ENCODE measurements at places on chromosomes 7 and 10. TPM values are rescaled to one million over a fixed set of nuclear protein-coding genes. Genes with fewer than 3 reads are reported as not detected.
A peak's percentile ranks its signal among the peaks of the same experiment; 100 is the strongest.

Gene CDNF
- total RNA-seq = 10.0 TPM

Gene SLC26A4
- 0.43 TPM for total RNA-seq

Gene SRRT
- 291 TPM for total RNA-seq

Gene CXCL12
- total RNA-seq = 9.8 TPM

Gene EIF3A
- 91.2 TPM for total RNA-seq

Gene LIPM
- total RNA-seq = not detected

Gene MINDY4
- 47.6 TPM for total RNA-seq

GRCh38 chr10:14468726-14469125 lies 138.0 kb upstream of the FRMD4A start:
- H3K4me1 ChIP-seq = no peaks in the 10 kb centered on the region
- no peak overlapping the region for H3K4me3 ChIP-seq
- no peaks in the 10 kb centered on the region for H3K27me3 ChIP-seq
- no peak for DNase-seq

DNA sequence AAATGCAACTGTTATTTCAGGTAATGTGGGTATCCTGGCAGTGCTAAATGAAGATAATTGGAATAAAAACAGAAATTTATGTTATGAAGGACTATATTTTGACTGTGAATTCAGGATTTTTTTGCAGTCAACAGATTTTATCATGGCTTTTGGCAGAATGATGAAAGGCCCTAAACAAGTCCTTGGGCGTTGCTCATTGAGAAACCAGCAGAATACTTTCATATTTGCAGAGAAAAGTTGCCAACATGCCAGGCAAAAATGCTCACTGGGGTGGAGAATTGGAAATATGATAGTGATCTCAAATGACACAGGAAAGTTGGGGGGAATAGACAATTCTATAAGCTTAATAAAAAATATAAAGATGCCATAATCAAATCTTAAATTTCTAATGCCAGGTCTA lies 121.1 kb downstream of the GPR85 start:
- H3K4me1 ChIP-seq = no peaks in the 10 kb centered on the region
- H3K4me3 ChIP-seq = no peak overlapping the region
- no peaks in the 10 kb centered on the region for H3K36me3 ChIP-seq
- H3K27me3 ChIP-seq = no peaks in the 10 kb centered on the region
- no peak for DNase-seq

DNA sequence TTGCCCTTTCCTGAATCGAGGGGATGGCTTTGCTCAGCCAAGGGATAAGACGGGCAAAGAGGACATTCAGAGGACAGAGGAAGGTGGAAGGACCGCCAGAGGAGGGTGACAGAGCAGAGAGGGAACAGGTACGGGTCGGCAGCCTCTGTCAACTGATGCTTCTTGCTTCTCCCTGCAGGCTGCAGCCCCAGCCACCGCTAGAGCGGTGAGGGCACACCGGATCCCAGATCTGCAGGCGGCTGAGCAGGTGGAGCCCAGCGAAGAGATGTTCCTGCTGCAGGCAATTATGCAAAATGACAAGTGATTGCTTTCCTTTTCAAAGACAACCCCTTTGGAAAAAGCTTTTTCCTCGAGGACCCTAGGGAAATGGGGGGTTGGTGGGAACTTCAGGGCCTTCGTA lies 181.9 kb upstream of the ANKRD30A start:
- H3K4me1 ChIP-seq = no peaks in the 10 kb centered on the region
- H3K36me3 ChIP-seq = no peaks in the 10 kb centered on the region
- no peaks in the 10 kb centered on the region for H3K27me3 ChIP-seq
- H3K27ac ChIP-seq = no peak overlapping the region
- peak overlapping the region; percentile 20 for H3K4me3 ChIP-seq

DNA sequence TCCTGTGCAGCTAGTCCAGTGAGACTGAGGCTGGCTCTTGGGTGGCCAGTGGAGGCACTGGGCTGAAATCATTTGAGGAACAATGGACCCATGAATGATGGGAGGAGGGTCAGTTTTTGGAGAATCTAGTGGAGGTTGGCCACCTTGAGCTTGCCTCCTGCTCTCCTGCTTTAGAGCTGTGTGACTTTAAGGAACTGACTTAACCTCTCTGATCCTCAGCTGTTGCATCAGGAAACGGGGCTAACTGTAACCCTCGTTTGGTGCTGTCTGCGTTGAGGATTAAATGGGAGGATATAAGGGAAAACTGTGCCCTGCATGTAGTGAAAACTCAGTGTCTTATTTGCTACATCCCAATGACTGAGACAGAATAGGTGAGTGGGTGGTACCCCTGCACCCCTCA lies 115.4 kb upstream of the PPIF start:
- no peaks in the 10 kb centered on the region for H3K36me3 ChIP-seq
- no peak overlapping the region for H3K4me3 ChIP-seq
- H3K27ac ChIP-seq = no peak overlapping the region
- no peak for DNase-seq
- H3K27me3 ChIP-seq = no peaks in the 10 kb centered on the region

- no peak overlapping the region for H3K27ac ChIP-seq
- H3K4me3 ChIP-seq = no peak overlapping the region
- no peaks in the 10 kb centered on the region for H3K27me3 ChIP-seq
- peak; percentile 69 for DNase-seq
- no peaks in the 10 kb centered on the region for H3K4me1 ChIP-seq
- no peaks in the 10 kb centered on the region for H3K36me3 ChIP-seq
These were observed 15.1 kb downstream of the LSMEM1 start for GRCh38 chr7:112495810-112496462.

- H3K4me1 ChIP-seq = no peaks in the 10 kb centered on the region
- no peak overlapping the region for H3K27ac ChIP-seq
- no peak overlapping the region for H3K4me3 ChIP-seq
- H3K36me3 ChIP-seq = no peaks in the 10 kb centered on the region
- no peaks in the 10 kb centered on the region for H3K27me3 ChIP-seq
These were observed 643.1 kb upstream of the SEMA3D start for GRCh38 chr7:85829817-85830432.

DNA sequence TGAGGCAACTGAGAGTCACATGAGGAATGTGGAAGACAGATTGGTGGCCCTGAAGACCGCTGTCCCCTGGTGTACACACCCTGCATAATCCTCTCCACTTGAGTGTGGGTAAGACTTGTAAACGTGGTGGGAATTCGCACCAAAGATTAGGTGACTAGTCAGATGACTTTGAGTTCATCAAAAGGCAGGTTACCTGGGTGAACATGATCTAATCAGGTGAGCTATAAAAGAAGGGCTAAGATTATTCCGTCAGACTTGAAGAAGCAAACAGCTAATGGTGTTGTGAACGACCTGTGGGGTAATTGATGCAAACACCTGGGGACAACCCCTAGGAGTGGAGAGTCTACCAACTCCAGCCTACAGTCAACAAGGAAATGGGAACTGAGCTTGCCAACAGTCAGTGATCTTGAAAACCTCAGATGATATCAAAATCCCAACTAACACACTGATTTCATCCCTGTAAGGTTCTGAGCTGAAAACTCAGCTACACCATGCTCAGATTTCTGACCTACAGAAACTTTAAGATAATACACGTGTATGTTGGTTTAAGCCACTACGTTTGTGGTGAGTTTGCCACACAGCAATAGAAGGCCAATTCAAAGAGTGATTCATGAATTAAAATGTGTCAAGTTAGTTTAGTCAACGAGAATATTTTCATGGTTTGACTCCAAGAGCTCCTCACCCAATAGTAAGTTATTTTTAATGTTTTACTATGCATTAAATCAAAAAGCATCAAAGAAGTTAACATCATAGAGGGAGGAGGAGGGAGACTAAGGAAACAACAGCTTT lies 16.7 kb downstream of the PRTFDC1 start:
- H3K27me3 ChIP-seq = no peaks in the 10 kb centered on the region
- no peaks in the 10 kb centered on the region for H3K36me3 ChIP-seq
- no peak overlapping the region for H3K4me3 ChIP-seq

GRCh38 chr7:29401769-29402168 lies 161.9 kb upstream of the PRR15 start:
- DNase-seq = no peak
- H3K27me3 ChIP-seq = no peaks in the 10 kb centered on the region
- H3K27ac ChIP-seq = no peak overlapping the region
- no peaks in the 10 kb centered on the region for H3K36me3 ChIP-seq
- H3K4me3 ChIP-seq = no peak overlapping the region

- no peaks in the 10 kb centered on the region for H3K36me3 ChIP-seq
- peaks cover 20% of the 10 kb centered on the region for H3K4me1 ChIP-seq
These were observed at the start of gene NMT2 for GRCh38 chr10:15168291-15168785. Gene NMT2, minus strand, starts transcription at chr10:15168693. Its CDS starts 81 bp downstream, at chr10:15168612.

DNA sequence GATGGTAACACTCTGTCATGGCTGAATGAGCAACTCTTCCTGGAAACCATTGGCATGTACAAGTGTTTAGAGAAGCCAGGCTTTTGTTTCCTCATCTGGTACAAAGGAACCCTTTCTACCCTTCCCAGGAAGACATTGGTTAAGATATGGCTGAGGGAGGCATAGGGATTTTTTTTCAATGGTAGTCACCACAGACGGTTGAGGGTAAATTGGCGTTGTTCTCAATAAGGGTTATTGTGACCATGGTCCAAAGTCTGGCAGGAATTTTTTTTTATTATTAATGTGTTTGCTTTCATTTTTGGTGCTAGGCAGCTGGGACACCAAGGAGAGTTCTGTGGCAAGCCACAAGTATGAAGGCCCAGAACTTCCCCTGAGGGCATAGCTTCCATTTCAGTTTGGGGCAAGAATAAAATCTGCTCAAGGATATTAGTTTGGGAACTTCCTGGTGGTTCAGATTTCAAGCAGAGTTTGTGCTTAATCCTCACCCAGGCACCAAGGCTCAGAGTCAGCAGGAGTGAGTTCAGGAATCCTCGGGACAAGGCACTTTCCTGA lies at the start of gene PLEKHS1:
PLEKHS1 (plus strand) TSS at position 502 of the 552 bp plus-strand sequence. CDS start 3,596 bp downstream, outside the sequence.
- no peaks in the 10 kb centered on the region for H3K36me3 ChIP-seq
- no peaks in the 10 kb centered on the region for H3K27me3 ChIP-seq
- DNase-seq = no peak
- no peak within 1 kb of the TSS for H3K4me3 ChIP-seq

GRCh38 chr10:112783351-112784021 lies 166.6 kb upstream of the TCF7L2 start:
- no peak overlapping the region for H3K4me3 ChIP-seq
- no peaks in the 10 kb centered on the region for H3K4me1 ChIP-seq
- H3K27me3 ChIP-seq = no peaks in the 10 kb centered on the region
- H3K36me3 ChIP-seq = no peaks in the 10 kb centered on the region
- DNase-seq = peak; percentile 30
- no peak overlapping the region for H3K27ac ChIP-seq

GRCh38 chr7:22980422-22980821 lies 33.5 kb downstream of the HYCC1 start:
- no peaks in the 10 kb centered on the region for H3K27me3 ChIP-seq
- H3K36me3 ChIP-seq = no peaks in the 10 kb centered on the region
- H3K4me1 ChIP-seq = no peaks in the 10 kb centered on the region
- H3K4me3 ChIP-seq = no peak overlapping the region

DNA sequence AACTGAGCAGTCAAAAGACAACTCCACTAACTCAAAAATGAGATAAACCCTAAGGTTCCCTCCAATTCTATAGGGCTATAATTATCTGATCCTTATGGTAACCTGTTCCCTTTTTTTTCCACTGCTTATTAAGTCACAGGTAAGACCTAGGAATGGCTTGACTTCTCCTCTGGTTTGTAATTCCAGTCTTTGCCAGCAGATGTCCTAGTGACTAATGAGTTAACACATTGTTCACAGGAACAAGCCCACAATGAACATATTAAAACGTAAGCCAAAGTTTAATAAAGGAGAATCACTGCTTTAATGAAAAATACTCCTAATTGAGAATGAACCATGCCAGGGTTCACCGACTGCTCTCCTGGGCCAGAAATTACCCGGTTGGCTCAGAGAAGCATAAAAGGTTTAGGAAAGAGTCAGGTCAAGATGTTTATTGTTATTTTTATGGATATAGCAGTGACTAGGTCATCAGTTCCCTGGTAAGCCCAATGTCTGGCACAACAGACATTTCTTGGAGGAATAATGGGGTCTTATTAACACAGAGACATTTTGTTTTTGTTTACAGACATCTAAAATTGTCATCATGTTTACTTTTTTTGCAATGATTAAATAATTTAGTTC lies 120.1 kb downstream of the ELAPOR2 start:
- DNase-seq = peak; percentile 68
- H3K36me3 ChIP-seq = no peaks in the 10 kb centered on the region
- H3K4me1 ChIP-seq = no peaks in the 10 kb centered on the region
- H3K4me3 ChIP-seq = no peak overlapping the region
- no peak overlapping the region for H3K27ac ChIP-seq
- H3K27me3 ChIP-seq = no peaks in the 10 kb centered on the region

- no peaks in the 10 kb centered on the region for H3K4me1 ChIP-seq
- no peaks in the 10 kb centered on the region for H3K27me3 ChIP-seq
- no peak for DNase-seq
These were observed 81.0 kb upstream of the ITPRID1 start for GRCh38 chr7:31432836-31433340.

DNA sequence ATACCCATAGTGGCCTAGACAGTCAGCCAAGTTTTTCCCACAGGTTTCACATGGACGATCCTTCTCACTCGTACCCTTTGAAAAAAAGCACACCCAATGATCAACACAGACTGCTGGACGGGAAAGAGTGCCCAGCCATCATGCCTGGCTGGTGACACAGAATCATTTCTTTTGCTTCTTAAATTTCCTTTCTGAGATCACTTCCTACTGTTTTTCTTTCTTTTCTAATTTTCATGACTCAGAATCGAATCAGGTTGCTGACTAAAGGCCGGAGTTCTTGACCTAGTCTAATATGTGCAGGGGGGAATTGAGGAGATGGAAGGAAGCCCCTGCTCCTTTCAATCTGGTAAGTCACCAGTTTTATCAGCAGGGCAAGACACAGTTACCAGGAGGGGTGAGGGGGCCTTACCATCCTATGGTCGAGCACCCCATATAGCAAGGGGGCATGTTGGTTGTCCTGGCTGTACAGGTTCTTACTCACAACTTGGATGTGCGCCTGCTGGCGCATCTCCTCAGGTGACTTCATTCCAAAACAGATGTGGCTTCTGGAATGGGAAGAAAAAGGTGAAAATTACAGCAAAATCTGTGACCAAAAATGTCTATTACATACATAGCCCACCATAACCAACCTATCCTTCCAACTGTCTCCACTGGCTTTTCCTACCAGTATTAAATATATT lies 3.5 kb downstream of the POLR3A start:
- no peak overlapping the region for H3K4me3 ChIP-seq
- H3K36me3 ChIP-seq = no peaks in the 10 kb centered on the region
- H3K27me3 ChIP-seq = no peaks in the 10 kb centered on the region
- H3K27ac ChIP-seq = no peak overlapping the region

GRCh38 chr7:54858008-54858692 lies 99.1 kb upstream of the SEC61G start:
- no peaks in the 10 kb centered on the region for H3K4me1 ChIP-seq
- H3K4me3 ChIP-seq = no peak overlapping the region
- H3K27me3 ChIP-seq = no peaks in the 10 kb centered on the region
- no peak for DNase-seq

DNA sequence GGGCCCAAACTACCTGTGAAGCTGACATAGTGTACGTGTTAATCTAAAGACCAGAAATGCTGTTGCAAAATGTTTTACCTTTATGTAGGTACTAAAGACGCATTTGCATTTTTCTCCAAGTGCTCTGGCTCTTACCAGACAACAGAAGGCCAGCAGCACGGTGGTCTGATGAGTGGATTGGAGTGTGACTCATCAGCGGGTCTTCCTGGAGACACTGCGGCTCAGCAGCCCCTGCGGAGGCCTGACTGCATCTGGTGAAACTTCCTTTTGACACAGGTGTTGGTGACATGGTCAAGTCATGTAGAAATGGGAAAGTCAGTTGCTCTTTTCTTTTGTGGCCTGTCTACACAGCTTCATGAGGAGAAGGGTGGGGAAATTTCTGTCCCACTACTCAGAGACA lies 723.6 kb downstream of the INHBA start:
- no peaks in the 10 kb centered on the region for H3K36me3 ChIP-seq
- no peak overlapping the region for H3K27ac ChIP-seq
- no peak for DNase-seq
- H3K4me3 ChIP-seq = no peak overlapping the region
- H3K4me1 ChIP-seq = no peaks in the 10 kb centered on the region
